ENCODE measurements at places on chromosomes 16 and 17.

DNA sequence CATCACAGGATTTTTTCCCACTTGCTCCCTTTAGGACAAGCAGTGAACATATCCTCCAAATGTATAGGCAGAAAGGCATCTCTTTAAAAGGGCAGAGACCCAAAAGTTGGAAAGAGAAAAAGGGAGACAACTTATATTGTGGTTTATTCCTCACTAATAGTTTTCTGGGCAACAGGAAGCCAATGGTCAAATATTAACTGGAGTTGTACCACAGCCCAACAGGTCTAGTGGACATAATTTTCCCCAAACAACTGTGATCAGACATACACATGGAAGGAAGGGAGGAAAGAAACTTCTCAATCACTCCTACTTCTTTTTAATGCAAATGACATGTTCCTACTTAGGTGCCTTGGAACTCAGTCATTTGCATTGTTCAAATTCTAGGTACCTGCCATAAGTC lies 78.4 kb downstream of the SOX9 start:
- no peak for DNase-seq

- peak; percentile 89 for DNase-seq
Measured at GRCh38 chr17:8994319-8994718, 27.0 kb upstream of the NTN1 start.

GRCh38 chr17:31437720-31438400 lies 46.4 kb downstream of the RAB11FIP4 start:
- no peak for DNase-seq

- no peak for DNase-seq
Measured at GRCh38 chr16:53654946-53655345, 48.7 kb downstream of the RPGRIP1L start.

DNA sequence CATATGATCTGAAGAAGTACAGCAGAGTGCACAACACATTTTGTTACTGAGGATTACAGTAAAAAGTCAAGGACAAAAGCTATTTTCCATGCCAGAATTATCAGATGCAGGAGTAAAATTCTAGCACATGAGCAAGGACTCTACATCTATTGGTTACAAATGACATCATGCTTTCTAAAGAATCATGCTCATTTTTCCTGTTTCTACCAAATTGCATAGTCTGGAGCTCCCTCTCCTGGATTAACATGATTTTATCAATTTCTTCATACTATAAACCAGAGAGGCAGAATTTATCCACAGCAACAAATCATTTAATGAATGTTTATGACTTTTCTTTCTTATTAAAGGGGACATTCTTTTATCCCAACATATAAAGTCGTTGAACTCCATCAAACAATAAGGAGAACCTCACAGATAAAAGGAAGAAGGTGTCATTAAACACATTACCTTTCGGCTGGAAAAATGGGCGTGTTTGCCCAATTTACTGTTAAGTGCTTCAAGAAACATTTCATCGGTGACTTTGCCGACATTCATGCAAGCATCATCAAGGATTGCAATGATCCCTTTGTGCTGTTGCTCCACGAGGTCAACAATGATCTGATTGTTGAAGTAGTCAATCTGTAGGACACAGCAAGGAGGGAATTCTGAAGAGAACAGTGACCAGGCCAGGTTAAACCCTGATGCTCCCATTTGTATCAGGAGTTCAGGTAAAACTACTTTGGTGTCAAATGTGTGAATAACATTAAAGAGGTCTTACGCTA lies 121.7 kb downstream of the MYO1D start:
- DNase-seq: no peak

DNA sequence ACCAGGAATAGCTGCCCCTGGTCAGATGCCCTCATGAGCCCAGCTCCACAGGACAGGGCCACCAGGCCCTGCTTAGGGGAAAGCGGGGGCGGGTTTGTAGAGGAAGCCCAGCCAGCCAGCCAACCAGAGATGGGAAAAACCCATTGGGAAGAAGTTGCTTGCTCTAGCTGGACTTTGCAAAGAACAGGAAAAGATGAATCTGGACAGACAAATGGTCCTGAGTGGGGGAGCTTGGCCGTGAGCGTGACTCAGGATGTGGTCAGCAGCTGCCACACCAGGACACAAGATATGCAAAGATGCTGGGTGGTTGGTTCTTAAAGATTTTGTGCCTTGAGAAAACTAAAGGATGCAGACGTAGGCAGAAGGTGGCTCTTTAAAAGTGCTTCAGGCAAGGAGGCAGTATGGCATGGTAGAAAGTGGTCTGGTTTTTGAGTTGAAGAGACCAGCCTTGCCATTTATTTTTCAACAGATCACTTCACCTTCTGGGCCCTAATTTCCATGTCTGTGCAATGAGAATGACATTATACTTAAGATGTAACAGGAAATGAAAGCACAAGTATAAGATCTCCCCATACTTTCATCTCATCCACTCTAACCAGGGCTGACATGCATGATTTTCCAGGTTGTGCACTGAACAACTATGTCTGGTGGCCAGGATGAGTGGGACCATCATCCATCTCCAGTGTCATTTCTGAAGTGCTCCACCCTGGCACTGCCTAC lies 27.8 kb upstream of the HEATR6 start:
- peak; percentile 26 for DNase-seq

DNA sequence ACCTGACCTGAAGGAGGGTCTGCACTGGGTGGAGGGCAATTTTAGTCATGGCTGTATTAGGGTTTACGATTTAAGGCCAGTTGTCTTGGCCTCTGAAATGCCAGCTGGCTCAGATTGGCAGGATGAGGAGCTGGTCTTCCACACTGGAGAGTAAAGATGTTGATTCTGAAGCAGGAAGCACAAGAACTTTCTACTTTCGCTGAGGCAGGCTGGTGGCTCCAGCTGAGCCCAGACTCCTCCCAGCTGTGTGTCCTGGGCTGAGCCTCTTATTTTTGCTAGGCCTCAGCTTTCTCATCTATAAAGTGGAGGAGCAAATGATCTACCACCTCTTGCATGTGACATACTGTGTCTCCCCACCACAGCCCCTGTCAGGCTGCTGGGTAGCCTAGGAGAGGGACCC lies 74.4 kb downstream of the MRM1 start:
- DNase-seq: no peak

DNA sequence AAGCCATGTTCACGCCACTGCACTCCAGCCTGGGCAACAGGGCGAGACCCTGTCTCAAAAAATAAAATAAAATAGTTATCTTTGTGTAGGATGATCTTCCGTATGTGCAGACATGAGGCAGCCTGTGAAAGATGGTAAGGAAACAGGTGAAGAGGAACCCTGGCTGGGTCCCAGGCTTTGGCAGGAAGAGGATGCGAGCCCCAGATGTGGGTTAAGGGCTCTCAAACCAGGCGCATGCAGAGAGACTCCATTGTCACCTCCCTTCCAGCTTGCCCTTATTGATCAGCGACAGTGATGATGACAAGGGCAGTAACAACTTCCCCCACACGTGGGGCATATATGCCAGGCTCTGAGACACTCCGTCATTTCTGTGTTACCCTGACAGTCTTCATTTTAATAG lies 106.8 kb downstream of the GNAO1 start:
- no peak for DNase-seq

- no peak for DNase-seq
Measured at GRCh38 chr17:74475189-74475588, 8.8 kb downstream of the CD300A start.

DNA sequence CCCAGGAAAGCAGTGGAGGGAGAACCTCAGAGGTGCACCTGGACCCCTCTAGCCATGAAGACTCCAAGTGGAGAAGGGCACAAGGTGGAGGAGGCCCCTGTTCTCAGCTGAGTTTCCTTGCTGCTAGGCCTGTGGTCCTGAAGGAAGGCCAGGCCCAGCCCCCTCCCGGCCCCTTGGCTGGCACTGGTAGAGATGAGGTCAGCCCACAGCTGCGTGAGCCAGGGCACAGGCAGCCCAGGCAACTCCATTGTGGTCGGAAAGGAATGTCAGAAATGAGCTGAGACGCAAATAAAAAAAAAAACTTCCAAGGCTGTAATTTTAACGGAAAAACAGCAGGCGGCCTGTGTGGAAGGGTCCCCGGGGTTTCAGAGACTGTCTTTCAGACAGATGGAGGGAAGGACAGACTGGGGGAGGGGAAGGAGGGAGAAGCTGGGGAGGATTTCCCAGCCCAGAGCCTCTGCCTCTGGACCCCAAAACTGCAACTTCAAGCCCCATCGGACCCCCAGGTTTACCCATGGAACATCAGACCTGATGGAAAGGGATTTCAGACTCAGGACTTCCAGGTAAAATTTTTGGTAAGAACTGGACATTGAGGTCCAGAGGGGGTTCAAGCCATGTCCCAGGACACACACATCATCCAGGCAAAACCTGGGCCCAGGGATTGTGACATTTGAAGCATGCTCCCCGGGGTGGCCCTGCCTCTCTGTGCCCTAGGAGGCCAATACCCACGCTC lies 25.6 kb upstream of the MRPS23 start:
- DNase-seq: no peak

DNA sequence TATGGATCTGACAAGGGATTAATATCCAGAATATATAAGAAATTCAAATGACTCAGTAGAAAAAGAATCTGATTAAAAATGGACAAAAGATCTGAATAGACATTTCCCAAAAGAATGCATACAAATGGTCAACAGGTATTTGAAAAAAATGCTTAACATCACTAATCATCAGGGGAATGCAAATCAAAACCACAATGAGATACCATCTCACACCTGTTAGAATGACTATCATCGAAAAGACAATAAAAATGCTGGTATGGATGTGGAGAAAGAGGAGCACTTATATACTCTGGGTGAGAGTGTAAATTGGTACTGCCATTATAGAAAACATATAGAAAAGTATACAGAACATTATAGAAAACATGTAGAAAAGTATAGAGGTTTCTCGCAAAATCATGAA lies 16.4 kb upstream of the HS3ST2 start:
- DNase-seq: no peak

DNA sequence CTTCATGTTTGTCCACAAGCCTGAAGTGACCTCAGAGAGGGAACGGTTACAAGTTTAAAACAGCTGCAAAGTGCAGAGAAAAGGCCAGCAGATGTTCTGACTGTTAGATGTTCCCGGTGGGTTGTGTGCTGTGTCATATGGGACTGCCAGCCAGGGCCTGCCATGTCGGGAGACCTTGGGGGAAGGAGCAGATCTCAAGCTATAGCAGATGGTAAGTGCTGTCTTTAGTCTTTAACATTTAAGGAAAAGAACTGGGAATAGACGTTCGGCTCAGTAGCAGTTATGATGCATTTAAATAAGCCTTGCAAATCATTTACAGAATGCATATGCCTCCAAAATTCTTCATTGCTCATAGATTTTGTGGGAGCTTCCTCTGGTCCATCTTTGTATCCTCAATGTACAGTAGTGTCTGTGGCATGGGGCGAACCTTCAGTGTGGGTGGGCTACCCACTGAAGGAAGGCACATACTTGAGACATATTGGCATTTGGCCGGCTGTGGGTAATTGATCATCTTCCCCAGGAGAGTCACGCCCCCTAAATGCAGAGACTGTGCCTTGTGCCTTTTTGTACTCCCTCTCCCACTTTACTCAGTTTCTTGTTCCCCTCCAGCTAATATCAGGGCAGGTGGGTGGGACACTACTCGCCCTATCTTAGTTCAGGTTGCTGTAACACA lies 131.9 kb downstream of the NPIPB5 start:
- DNase-seq: peak; percentile 37

DNA sequence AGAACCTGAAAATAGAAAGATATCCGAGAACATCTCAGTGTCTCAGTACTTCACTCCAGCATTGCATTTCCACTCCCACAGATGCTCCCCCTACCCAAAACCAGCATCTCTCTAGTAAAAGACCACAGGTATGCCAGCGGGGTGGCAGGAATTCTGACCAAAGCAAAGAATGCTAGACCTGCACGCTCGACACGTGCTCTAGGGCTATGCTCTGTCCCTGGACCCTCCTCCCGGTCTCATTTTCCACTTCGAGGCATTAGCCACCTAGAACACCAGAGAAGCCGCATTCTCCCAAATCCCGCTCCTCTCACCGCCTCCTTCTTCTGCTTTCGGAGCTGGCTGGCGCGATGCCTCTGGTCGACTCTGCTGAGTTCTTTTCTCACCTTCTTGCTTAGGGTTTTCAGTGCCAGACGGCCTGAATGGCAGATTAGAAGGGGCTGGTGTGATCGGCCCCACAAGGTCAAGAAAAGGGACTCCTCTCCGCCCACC lies 487 bp downstream of the TSR1 start:
- no peak for DNase-seq

DNA sequence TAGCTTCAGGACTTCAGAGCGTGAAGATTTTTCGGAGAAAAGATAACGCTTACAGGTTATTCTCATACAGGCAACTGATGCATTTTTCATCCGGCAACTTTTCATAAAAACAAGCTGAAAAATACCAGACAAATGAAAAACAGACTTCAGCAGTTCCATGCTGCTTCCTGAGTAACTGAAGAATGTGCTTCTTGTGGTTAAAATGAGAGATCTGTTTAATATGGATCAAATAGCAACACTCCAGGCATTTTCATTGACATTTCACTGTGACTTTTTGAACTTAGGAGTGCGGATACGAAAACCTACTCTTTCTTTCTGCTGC lies 705 bp upstream of the PITPNC1 start:
- no peak for DNase-seq

DNA sequence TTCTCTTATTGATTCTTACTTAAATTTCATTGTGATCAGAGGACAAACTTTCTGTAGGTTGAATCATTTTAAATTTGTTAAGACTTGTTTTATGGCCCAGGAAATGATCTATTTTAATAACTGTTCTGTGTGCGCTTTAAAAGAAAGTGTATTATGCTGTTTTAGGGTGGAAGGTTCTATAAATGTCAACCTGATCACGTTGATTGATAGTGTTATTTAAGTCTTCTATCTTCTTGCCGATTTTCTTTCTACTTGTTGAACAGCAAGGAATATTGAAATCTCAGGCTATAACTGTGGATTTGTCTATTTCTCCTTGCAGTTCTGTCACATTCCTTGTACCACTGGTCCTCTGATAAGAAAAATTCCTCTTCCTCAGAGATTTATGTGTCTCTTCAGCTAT lies 112.7 kb downstream of the TANC2 start:
- DNase-seq: no peak

DNA sequence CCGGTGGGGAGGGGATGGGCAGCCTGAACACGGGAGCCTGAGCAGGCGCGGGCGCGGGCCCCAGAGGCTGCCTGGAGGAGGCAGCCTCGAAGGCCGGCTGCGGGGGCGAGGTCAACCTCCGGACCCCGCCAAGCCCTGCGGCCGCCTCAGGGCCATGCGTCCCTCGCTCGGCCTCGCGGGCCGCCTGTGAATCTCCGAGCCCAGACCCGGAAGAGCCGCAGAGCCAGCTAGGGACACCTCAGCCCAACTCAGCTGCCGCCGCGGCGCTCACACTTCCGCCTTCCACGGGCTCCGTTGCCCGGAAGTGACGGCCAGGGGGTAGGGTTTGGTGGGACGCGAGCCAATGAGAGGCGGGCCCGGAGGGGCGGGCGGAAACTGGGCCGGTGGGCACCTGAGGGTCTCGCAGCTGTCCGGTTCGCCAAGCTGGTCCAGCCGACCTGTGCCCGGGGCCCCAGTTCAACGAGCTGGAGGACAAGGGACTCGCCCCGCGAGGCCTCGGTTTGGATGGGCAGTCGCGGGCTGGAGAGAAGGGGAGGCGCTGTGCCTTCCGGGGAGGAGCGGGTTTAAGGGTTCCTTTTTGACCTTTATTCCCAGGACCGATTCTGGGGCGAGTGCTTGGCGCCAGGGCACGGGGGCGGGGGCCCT lies at the start of gene SLC38A10:
TSS of gene SLC38A10 (minus strand) at position 277 of the 645 bp plus-strand sequence. CDS start 386 bp downstream, outside the sequence.
- DNase-seq: peak; percentile 95
